ENCODE measurements at places on chromosomes 12 and 14. TPM values are rescaled to one million over a fixed set of nuclear protein-coding genes. Genes with fewer than 3 reads are reported as not detected.
A peak's percentile ranks its signal among the peaks of the same experiment; 100 is the strongest.

- no peak for ATAC-seq
These were observed 71.9 kb downstream of the RESF1 start for GRCh38 chr12:32031109-32031508.

DNA sequence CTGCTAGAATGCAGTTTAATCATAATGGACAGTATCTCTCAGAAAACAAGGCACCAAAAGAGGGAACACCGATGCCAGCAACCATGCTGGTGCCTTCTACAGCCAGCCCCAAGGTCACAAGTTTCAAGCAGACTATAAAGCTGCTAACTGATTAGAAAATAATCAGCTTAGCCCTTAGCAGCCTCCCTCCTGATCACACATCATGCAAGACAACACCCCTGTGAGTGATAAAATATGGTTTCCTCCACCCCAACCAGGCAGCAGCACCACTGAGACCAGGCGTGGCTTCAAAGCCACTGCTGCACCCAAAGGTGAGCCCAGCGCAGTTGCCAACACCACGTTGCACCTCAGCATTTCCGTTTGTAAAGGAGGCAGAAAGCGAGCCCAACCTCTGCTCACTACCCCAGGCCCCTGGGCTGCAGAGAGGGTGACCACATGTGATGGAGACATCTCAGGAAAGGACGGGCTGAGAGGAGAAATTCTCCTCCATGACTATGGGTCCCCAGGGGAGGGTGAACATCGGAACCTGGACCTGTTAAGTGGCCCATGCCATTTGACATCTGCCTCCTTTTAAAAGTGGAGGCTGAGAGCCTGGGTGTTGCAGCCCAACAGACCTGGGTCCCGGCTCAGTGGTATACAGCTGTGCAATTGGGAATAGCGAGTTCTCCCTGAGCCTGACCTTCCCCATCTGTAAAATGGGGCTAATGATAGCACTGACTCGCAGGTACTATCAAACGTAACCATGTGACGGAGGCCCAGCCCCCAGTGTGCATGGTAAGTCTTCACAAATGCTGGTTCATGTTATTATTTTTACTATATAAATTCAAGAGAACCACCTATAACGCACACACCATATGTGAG lies 11.5 kb downstream of the ZFP36L1 start:
- peak; percentile 35 for ATAC-seq

- peak; percentile 71 for ATAC-seq
These were observed 1494.7 kb upstream of the TMEM132C start for GRCh38 chr12:126772171-126772864.

DNA sequence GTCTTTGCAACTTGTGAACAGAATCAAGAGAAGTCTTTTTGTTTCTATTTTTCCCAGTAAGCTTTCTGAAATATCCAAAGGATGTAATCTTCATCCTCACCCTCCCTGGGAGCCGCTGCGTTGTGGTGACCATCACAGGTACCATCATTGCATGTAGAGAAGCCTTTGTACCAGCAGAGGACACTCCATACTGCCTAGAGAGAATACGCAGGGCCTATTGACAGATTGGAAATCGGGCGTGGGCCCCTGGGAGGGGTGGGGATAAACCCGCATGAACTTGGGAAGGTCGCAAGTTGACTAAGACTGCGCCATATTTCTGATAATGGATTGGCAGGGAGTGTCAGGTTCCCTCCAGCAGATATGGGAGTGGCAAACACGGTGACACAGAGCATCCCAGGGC lies 12.7 kb downstream of the KRT1 start:
- ATAC-seq, result no peak

DNA sequence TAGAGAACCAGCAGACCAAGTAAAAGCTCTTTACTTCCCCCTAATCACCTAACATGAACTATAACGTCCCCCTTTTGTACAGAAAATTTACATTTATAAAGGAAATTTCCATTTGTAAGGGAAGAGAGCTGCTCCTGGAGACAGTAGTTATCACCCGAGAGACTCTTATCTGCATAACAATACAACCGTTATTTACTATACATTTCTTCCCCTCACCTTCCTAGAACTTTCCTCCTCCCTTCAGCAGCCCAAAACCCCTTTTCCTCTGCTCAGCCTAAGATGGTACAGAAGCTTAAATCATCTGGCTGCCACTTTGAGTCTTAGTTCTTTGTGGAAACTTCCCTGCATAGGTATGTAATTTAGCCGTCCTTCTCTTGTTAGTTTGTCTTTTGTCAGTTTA lies 40.4 kb upstream of the ETV6 start:
- no peak for ATAC-seq

- ATAC-seq, result peak; percentile 19
These were observed 55.1 kb downstream of the IFT81 start for GRCh38 chr12:110179291-110179690.

GRCh38 chr12:92133795-92134637 lies 11.6 kb downstream of the BTG1 start:
- peak; percentile 11 for ATAC-seq

- ATAC-seq, result no peak
These were observed 25.5 kb downstream of the SCARB1 start for GRCh38 chr12:124837958-124838803.

GRCh38 chr12:70449753-70450341 lies 83.8 kb downstream of the KCNMB4 start:
- no peak for ATAC-seq

- no peak for ATAC-seq
These were observed 61.6 kb downstream of the SH2B3 start for GRCh38 chr12:111467092-111467856.

DNA sequence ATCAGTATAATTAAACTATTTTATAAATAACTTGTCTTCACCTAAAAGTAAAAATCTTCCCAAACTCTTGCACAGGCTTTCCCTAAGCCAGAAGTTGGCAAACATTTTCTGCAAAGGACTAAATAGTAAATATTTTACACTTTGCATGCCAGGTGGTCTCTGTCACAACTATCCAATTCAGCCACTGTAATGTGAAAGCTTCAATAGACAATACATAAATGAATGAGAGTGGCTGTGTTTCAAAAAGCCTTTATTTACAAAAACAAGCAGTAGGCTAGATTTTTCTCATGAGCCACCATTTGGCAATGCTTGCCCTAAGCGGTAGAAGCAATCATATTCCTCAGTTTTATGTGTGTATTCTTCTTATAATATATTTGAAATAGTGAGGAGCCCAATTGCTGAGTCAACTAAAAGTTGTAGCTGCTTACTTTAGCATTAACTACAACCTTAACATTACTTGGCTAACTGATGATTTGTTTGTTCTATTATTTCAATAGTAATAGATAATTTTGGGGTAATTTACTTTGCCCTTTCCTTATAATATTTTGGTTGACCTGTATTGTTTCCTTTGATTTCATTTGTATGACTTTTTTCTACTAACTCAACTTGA lies 236.0 kb upstream of the SYT1 start:
- no peak for ATAC-seq

GRCh38 chr12:19759227-19759626 lies 319.9 kb downstream of the AEBP2 start:
- no peak for ATAC-seq

GRCh38 chr14:19828314-19828713 lies 24.7 kb downstream of the OR4N2 start:
- ATAC-seq, result no peak

- ATAC-seq, result no peak
These were observed 52.2 kb downstream of the PHETA1 start for GRCh38 chr12:111316671-111317070.

DNA sequence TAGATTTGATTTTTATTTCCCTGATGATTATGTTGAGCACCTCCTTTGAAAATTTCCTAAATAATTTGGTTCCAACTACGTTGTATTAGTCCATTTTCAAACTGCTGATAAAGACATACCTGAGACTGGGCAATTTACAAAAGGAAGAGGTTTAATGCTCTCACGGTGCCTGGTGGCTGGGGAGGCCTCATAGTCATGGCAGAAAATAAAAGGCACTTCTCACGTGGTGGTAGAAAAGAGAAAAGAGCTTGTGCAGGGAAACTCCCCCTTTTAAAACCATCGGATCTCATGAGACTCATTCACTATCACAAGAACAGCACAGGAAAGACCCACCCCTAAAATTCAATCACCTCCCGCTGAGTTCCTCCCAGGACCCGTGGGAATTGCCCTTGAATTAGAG lies 372.3 kb downstream of the RPL10L start:
- no peak for ATAC-seq

GRCh38 chr14:21302013-21302835 lies 22.3 kb downstream of the RPGRIP1 start:
- no peak for ATAC-seq

DNA sequence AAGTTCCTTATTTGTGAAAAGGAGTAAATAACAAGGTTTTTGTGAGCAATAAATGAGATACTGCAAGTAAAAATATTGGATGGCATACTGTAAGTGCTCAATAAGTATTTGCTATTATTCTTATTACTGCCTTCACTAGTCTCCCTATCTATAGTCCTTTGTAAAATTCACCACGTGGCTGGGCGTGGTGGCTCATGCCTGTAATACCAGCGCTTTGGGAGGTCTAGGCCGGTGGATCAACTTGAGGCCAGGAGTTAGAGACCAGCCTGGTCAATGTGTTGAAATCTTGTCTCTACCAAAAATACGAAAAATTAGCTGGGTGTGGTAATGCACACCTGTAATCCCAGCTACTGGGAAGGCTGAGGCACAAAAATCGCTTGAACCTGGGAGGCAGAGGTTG lies 18.6 kb upstream of the CALM1 start:
- ATAC-seq, result no peak

GRCh38 chr12:111406474-111407376 lies 1.0 kb downstream of the SH2B3 start:
- ATAC-seq, result peak; percentile 6

GRCh38 chr14:73861073-73861472 lies 9.4 kb downstream of the PTGR2 start:
- no peak for ATAC-seq

DNA sequence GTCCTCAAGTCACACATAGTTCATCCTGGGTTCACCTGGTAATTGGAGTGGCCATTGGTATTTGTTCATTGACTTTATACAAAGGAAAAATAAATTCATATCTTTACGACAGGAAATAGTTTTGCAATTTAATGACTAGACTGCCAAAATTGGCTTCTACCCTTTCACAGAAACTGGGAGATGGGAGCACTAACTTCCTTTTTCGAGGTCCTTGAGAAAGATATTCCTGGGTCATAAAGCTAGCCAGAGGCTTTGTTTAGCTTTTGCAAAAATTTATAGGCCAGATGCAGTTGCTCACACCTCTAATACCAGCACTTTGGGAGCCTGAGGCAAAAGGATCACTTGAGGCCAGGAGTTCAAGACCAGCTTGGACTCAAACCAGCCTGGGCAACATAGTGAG lies 10.2 kb upstream of the OR11G2 start:
- ATAC-seq, result no peak

GRCh38 chr14:103109535-103110441 lies 13.5 kb upstream of the TNFAIP2 start:
- ATAC-seq, result no peak

DNA sequence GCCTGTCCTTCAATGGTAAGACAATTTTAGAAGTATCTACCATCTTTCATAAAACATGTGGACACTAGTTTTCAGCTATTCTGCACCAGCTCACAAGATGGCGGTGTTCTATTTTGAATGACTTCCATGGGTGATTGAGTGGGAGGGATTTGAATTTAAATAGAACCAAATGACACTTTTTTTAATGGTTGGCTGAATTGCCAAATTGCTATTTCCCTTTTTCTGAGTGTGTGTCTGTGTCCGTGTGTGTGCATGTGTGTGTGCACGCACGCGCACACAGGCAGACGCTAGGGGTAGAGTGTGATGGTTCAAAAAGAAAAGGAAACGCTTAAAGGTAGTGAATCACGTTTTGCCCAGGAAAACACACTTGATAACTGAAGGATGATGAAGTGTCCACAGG lies 362.6 kb downstream of the DAD1 start:
- peak; percentile 48 for ATAC-seq

- no peak for ATAC-seq
These were observed 368.8 kb downstream of the TMEM121 start for GRCh38 chr14:105894978-105895881.

DNA sequence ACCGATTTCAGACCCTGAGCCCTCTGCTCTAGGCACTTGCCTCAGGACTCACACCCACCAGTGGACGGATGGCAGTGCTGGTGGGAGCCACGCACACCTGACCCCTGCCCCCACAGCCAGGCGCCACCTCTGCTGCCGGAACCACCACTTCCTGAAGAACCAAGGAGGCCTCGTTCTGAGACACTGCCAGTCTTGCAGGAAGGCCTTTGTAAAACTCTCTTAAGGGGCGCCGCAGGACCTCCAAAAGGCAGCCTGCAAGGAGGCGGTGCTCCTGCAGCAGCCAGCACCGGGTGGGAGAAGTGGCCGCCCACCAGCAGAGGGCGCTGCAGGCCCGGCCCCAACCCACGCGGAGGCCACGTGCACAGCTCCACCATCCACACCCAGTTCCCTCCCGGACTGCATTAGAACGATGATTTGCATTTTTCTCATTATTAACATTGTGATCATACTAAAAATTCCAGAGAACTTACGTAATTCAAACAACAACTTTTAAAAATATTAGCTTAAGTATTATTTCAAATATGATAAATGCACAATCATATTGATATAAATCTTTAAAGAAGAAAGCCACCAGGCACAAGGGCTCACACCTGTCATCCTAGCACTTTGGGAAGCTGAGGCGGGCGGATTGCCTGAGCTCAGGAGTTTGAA lies 12.8 kb downstream of the STX2 start:
- ATAC-seq, result peak; percentile 92

DNA sequence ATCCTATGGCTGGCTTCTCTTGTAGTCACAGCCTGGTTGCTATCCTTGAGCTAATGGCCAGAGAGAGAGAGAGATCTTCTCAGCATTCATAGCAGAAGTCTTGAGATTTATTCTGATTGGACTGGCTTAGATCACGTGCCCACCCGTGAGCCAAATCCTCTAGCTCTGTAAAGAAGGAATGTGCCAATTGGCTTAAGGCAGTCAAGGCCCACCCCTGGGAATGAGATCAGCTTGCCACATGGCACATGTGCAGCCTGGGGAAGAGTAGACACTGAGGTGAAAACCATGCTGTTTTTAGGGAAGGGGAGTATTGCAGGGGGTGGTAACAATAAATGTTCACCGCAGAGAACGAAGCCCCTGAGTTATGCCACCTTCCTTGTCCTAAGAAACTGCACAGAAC lies 36.3 kb downstream of the PLEKHG7 start:
- ATAC-seq, result no peak

DNA sequence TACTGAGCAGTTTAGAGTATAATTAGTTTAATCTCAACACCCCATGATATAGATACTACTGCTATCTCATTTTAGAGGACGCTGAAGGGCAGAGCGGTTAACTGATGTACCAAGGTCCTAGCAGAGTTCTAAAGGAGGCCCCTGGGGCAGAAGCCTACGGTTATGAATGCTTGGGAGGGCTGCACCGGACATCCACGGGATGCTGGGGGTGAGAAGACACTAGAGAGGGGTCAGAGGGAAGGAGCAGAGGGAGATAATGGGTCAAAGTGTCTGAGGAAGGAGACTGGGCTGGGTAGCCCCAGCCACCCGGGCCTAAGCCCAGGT lies 1.6 kb upstream of the ACTR6 start:
- ATAC-seq, result no peak

Gene OR4Q3
- total RNA-seq, result not detected

Gene TGM1
- 16.1 TPM for total RNA-seq

Gene DDX51
- 20.7 TPM for total RNA-seq

Gene KRT77
- total RNA-seq, result not detected

Gene B4GALNT1
- total RNA-seq, result 3.7 TPM

Gene RHOJ
- total RNA-seq, result not detected

Gene KRT73
- not detected for total RNA-seq

Gene PTCSC3
- total RNA-seq, result not detected

Gene APOF
- not detected for total RNA-seq

Gene AKAP3
- 1.7 TPM for total RNA-seq

Gene FAM186B
- 0.11 TPM for total RNA-seq

Gene OTOGL
- total RNA-seq, result not detected

Gene GDF3
- total RNA-seq, result not detected

Gene CMTM5
- total RNA-seq, result not detected

Gene SYNDIG1L
- total RNA-seq, result not detected

All from activated T-helper 17 cell treated with anti-CD3 and anti-CD28 coated beads, Interleukin-2, amount 50 U/mL, for 72 hours (primary cell).